GM04504 (cell line): ENCODE measurements at places on chromosomes 4 and X.

GRCh38 chr4:93865650-93866049, 37.1 kb downstream of the ATOH1 start:
- DNase-seq, result no peak

- no peak for DNase-seq
Measured at GRCh38 chrX:8565729-8566128, 101.1 kb downstream of the VCX3B start.

GRCh38 chrX:130523460-130524394, 121.9 kb downstream of the RBMX2 start:
- no peak for DNase-seq

- DNase-seq, result no peak
Measured at GRCh38 chrX:133745349-133745748, 240.0 kb downstream of the GPC3 start.

DNA sequence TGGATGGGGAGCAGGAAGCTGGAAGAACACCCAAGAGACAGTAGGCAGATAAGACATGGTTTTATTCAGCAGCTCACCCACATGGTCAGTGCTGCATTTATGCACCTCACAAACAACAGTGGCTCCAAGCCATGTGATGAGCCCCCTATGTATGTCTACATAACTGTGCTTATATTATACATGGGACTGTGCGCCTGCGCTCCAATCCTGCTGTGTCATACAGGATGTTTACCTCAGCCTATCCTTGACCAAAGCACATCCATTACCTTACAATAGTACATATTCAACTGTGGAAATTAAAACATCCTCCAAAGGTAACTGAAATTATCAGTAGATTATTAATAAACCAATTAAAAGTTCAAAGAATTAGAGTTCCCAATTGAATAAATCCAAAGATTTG, 44.1 kb upstream of the SGMS2 start:
- DNase-seq, result no peak

- no peak for DNase-seq
Measured at GRCh38 chr4:3246458-3247398, 2.2 kb upstream of the MSANTD1 start.

- DNase-seq, result peak; percentile 64
Measured at GRCh38 chr4:73589261-73589847, 30.9 kb downstream of the RASSF6 start.

- DNase-seq, result no peak
Measured at GRCh38 chr4:31984872-31985271, 1264.7 kb downstream of the PCDH7 start.
